ENCODE measurements at places on chromosomes 6 and 20. TPM values are rescaled to one million over a fixed set of nuclear protein-coding genes. Genes with fewer than 3 reads are reported as not detected.

- no peak for DNase-seq
Measured at GRCh38 chr20:45782890-45783289, 8.8 kb downstream of the WFDC3 start.

DNA sequence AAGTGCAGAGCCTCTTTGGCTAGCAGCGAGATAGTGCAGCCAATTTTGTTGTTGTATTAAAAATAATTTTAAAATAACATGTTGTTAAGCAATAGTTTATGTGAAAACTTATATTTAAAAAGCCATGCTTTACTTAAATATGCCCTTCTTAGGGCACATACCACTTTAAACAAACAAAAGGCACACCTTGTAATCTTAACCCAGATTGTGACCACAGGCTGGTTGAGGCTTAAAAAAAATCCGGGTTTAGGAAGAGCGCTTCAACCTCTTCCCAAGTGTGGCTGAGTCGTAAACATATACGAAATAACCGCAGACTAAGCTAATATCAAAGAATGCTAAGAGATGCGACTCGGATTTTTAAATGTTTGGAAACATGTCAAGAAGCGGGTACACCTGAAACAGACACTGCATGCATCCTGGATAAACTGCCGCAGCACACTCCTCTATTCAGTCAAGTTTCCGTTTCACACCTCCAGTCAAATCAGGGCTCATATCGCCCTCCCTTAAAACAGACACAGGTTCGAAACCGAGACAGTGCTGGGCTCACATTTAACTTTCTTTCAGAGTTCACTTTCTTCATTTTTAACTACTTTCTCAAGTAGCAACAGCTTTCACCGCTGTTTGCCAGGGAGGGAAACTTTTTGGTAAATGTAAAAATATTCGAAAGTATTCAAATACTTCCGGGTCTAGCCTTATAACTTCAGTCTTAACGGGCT is 1.5 kb downstream of the DEK start:
- no peak for DNase-seq

- DNase-seq, result no peak
Measured at GRCh38 chr6:63348836-63349235, 29.1 kb upstream of the LGSN start.

DNA sequence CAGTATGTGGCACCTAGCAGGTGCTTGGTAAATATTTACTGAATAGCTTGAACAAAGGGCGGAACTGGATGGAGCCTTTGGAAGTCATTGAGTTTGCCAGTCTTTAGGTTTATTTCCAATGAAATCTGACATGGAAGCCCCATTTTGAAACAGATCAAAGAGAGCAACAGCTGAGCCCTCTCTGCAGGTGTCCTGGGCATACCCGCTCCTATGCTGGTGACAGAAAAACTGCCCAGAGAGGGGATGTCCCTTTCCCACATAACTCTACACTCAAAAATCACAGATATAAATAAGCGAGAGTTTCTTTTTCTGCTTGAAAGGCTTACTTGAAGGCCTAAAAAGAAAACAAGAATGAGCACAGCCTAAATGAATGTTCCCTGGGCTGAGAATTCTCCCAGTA is 53.0 kb upstream of the RALY start:
- no peak for DNase-seq

GRCh38 chr6:12818324-12818723 is 101.8 kb downstream of the PHACTR1 start:
- no peak for DNase-seq

DNA sequence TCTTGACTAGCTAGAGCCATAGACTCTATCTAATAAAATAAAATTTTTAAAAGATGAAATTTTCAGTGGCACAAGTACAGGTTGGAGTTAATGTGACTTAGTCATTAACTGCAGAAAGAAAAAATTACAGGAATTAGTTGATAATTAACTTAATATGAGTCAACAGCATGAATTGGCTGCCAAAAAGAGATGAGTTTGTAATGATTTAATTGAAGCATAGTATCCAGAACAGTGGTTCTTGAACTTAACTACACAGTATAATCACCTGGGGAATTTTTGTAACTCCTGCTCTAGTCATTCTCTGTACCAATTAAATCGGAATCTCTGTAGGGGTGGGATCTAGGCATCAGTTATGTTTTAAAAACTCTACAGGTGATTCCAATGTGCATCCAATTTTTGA is 46.3 kb upstream of the HMGN3 start:
- no peak for DNase-seq

DNA sequence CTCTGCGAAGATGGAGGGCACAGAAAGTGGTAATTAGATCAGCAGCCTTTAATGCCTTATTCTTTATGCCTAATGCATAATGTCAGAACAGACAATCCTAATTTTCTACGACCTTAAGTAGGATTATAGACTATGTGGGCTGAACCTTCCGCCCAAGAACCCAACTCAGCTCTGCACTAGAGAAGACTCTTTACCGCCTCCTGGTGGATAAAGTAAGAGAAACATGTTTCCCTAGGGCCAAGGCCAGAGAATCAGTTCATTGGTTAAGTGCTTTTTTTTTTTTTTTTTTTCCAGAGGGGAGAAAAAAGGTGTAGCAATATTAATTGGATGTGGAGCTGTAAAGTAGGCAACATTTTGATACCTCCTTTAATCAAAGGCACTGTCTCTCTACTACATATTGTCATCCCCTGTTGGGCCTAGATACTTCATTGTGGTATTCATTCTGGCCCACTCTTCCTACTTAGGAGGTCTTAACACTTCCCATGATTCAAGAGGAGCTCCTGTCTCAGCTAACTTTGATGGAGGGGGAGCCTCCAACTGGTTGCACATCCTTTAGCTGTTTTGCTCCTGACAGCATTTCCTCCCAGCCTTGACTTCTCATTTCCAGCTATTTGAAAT is 124.9 kb upstream of the NRN1 start:
- no peak for DNase-seq

DNA sequence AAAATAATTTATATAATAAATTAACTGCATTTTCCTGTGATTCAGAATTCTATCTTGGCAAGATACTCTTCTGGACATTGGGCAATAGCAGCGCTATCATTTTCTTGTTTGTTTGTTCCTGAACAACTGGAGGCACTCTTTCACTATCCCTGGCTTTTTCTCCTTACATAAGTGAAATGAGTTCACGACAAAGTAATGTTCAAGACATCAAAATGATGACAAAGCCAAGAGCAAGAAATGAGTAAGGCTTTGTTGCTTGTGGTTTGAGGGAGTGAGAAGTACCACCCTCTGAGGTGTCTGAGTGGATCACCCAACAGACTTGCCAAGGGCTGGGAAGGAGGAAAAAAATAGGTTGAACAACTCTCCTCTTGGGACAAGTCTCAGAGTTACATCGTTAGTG is 466.6 kb upstream of the JAG1 start:
- DNase-seq, result no peak

DNA sequence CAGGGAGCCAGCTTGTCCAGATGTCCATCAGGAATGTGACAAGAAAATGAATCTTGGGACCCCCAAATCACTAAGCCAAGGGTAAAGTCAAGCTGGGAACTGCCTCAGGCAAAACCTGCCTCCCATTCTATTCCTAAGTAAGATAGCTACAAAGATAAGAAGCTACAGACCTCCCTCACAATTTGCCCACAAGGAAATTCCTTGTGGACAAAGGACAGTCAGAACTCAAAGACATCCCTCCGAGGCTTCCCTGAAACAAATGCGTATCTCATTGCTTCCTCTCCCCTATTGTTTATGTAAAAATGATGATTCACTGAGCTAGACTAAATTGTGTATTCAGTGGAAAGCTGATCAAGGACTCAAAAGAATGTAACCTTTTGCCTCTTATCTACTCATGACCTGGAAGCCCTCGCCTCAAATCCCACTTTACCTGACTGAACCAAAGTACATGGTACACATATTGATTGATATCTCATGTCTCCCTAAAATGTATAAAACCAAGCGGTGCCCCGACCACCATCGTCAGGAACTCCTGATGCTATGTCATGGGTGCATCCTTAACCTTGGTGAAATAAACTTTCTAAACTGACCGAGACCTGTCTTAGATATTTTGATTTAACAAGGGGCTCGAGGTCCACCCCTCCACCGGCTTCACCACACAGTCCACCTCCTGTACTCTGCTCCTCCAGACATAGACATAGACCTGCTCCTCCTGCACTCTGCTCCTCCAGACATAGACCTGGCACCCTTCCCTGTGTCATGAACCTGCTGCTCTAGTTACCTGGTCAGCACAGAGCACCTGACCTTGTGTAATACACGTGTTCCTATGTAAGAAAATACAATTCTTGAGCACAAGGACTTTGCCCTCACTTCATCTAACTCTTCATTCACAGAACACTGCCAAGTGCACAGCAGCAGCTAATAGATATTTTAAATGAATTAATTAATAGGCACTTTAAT is 81.4 kb downstream of the WDR27 start:
- no peak for DNase-seq

DNA sequence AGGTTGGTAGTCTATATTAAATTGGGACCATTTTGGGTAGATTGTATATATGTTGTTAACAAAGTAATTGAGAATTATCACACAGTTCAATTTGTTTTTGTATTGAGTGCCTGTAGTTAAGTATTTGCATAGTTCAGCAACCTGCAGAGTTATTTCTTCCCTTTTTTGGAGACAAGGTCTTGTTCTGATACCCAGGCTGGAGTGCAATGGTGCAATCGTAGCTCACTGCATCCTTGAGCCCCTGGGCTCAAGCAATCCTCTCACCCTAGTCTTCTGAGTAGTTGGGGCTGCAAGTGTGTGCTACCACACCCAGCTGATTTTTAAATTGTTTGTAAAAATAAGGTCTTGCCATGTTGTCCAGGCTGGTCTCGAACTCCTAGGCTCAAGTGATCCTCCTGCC is 250.5 kb downstream of the UTRN start:
- DNase-seq, result no peak

DNA sequence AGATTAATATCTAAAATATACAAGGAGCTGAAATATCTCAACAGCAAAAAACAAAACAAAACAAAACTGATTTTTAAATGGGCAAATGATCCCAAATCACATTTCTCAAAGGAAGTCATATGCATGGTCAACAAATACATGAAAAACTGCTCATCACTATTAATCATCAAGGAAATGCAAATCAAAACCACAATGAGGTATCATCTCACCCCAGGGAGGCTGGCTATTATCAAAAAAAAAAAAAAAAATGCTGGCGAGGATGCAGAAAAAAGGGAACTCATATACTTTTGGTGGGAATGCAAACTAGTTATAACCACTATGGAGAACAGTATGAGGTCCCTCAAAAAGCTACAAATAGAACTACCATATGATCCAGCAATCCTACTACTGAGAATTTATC is 34.6 kb downstream of the REPS1 start:
- no peak for DNase-seq

DNA sequence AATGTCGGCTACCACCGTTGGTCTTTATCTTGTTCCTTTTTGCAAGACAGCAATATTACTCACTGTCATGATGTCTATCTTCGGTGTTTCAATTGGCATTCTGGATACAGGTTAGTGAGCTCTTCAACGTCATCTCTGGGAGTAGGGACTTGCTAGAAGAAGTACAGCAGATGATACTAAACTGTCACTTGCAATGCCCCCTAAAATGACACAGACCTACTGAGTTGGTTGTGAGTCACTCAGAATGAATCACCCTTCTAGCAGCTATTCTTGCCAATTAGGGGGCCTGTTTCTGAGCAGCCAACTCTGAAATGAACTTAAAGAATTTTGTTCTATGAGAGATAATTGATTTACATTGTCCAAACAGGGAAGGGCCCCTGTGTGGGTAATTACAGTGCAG is 176.5 kb downstream of the SLC16A10 start:
- no peak for DNase-seq

DNA sequence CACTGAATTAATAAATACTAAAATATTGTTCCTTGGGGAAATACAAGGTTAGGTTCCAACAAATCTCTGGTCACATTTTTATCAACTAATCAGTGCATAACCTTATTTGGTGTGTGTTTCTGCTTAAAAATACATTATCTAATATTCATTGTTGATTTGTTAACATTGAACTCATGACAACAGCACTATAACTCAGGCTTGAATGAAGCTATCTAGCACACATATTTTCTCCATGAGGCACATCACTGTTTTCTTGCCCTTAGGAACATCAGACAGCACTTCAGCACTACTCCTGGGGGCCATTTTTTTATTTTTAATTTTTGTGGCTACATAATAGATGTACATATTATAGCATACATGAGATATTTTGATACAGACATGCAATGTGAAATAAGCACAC is 277.2 kb upstream of the NT5E start:
- DNase-seq, result no peak

Gene CTAGE9
- polyA plus RNA-seq, result not detected

Gene TGIF2
- polyA plus RNA-seq, result 58.2 TPM

Gene IL22RA2
- not detected for polyA plus RNA-seq

Gene SSTR4
- polyA plus RNA-seq, result 0.14 TPM

Gene B3GALT4
- polyA plus RNA-seq, result 5.0 TPM

Gene CYP39A1
- 8.2 TPM for polyA plus RNA-seq

Data from left renal pelvis (tissue), 4 donors.